ENCODE measurements at places on chromosomes 11 and 22. TPM values are rescaled to one million over a fixed set of nuclear protein-coding genes. Genes with fewer than 3 reads are reported as not detected.

DNA sequence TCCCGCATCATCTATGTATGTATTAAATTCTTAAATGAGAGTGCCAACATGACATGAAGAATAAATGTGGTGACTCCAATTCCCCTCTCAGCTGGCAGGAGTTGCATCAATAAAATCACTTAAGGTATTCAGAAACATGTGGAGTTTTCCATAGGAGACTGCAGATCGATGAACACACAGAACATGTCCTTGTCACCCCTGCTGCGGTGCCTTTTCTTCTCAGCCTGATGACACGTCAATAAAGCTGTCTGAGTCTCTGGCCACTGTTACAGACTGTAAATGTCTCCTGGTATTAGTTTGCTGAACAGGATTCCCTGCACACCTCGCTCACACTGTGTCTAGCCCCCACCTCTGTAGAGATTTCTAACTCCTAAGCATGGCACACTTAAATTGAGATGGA lies 460.5 kb downstream of the LRRC4C start:
- DNase-seq = no peak

- no peak for DNase-seq
Observed at GRCh38 chr22:47323518-47323917, 561.1 kb downstream of the TBC1D22A start.

GRCh38 chr11:112381578-112381977 lies 120.9 kb upstream of the PLET1 start:
- no peak for DNase-seq

DNA sequence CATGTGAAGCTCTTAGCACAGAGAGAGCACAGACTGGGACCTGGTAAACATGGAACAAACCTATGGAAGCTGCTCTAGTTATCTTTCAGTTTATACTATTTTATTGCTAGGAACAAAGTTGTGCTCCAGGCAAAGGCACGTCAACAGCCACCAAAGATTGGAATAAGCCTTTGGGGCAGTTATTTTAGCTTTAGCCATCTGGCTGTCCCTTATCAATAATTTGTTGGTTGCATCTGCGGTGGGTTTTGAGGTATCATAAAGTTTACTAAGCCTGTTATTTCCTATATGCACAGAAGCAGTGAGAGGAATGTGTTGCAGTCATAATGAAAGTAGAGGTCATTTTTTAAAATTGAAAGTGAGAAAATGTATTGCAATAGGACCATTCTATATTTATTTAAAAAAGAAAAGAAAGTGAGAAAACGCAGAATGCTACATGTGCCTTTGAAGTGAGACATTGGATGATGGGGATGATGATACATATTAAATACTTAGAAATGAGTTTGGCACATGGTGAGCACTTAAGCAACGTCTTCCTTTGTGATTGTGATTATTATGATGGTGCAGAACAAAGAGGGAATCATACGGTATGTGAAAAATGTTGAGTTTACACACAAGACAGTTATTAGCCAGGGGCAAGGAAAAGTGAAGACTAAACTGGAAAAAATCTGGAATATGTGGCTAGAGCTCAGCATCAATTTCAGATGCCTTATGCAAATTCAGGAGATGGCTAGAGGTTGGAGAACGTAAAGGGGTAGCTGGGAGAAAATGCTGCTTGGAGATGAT lies 58.3 kb downstream of the PRR5L start:
- no peak for DNase-seq

The C11orf65 gene
- 2.5 TPM for total RNA-seq

DNA sequence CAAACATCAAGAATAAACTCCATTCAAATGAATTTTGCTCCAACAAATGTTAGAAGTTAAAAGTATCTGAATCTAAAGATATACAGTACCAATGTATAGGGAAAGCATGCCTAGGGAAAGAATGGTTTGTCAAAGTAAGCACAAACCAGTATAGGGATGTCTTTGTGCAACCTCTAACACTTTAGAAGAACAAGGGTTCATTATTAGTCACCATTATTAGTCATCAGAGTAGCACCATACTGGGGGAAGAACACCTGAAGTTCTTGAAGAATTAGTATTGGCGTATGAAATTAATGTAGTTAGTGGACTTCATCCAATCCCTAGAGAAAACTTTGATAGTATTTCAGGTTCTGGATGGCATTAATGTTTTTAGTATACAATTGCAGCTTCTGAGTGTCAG lies 943.7 kb downstream of the METTL15 start:
- DNase-seq = no peak

- no peak for DNase-seq
Observed at GRCh38 chr11:13291800-13292199, 14.2 kb downstream of the BMAL1 start.

GRCh38 chr22:38162881-38163843 lies 18.5 kb downstream of the PLA2G6 start:
- DNase-seq = no peak

DNA sequence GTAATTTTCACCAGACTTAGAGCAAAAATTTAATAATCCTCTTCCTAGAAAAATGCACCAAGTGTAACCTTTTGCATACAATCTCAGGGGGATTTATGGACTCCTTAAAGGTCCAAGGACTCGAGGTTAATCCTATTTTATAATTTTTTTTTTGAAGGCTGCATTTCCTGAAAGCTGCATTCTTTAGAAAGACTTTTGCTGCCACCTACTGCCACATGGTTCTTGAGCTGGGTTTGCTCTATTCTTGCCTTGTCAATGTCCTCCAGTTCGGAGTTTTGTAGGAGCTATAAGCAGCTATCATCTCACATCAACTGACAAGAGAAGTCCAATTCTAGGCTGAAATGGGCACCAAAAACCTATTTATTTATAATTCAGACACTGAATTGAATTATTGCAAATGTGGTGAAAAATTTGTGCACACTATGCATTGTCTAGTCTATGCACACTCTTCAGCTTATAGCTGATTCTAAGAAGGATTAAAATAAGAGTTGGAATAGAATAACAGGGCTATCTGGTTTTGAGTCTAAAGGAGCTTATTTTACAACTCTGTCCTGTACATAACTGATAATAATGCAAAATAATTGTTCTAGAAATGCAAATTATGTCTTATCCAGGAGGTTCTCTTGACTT lies 31.3 kb downstream of the TRAF6 start:
- peak; percentile 83 for DNase-seq

DNA sequence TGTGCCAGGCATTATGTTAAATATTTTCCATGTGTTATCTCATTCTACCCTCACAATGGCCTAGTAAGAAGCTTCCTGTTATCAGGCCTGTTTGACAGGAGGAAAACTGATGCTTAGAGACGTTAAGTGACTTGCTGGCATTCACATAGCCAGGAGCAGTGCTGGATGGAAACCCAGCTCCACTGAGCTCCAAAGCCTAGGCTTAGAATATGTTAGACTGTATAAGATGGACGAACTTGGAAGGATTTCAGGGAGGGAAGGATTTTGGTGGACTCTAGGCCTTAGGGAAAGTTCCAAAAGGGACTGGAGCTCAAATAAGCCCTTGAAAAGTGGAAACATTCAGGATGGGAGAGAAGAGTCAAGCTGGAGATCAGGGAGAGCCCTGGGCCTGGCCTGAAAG lies 2.1 kb downstream of the CD44 start:
- DNase-seq = no peak

DNA sequence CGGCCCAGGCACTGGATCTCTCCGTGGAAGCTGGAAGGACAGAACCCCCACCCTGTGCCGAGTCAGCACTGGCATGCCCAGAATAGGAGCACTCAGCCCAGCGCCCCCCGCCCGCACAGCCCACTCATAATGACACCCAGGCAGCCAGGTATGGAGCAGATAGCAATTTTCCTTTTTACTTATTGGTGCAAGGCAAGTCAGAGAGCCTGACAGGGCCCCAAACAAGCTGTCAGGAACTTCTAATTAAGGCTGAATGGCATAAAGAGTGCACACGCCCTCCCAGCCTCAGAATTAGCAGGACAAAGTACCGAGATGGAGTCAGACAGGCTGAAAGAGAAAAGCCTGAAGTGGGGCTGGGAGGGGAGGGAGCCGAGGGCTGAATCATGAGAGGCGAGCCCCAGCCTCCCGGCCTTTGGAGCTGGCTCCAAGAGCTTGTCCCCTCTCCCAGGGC lies 76.9 kb downstream of the DSCAML1 start:
- DNase-seq = no peak

The MAP4K2 gene
- 13.1 TPM for total RNA-seq

DNA sequence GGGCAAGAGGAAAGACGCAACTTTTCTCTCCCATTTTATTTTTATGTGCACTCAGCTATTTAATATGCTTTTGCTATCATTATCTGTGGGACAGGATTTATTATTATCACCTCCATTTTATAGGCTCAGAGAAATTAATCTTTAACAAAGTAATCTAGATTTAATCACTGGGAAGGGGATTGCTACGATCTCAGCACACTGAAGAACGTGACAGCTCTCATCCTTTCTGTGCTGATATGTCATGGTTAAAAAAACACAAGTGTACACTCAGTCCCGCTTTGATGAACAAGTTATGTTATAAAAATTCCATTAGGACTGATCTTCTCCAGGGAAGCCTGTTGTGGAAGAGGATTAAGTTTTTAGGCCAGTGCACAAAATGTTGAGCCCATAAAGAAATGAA lies 37.6 kb downstream of the CYB5R2 start:
- DNase-seq = no peak

DNA sequence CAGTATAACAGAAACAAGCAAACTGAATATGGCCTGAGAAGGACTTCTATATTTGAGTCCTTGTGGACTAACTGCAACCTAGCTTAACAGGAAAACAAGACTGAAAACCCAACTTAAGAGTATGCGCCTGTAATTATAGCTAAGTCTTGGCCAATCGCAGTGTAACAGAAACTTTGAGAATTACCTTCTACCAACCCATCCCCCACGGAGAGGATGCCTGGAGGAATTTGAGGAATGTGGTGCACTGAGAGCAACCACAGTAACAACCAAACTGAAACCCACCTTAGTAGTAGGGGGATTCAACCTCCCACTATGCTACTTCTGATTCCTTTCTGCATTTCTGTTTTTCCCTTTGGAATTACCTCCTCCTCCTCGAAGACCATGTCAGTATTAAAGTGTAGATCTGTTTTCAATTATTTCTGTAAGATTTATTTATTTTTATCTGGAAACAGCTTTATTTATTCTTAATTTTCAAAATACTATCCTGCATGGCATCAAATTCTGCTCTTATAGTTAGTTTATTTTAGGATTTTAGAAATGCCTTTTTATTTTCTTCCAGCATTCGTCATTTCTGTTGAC lies 393.6 kb downstream of the KCNA4 start:
- DNase-seq = no peak

- DNase-seq = peak; percentile 79
Observed at GRCh38 chr11:64207256-64208085, 950 bp downstream of the FERMT3 start.

DNA sequence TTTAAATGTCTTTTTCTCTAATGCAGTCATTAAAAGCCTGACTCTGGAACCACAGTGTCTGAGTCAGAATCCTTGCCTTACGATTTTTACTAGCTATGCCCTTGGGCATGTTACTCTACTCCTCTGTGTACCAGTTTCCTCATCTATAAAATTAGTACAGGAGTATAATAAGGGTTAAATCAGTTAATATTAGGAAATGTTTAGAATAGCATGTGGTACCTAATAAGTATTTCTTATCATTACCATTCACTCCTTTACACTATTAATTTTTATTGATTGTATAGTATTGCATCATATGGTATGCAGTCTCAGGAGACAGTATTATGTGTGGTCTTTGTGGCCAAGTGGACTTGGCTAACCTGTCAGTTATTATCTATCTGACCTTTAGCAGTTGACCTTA lies 68.2 kb downstream of the METTL15 start:
- no peak for DNase-seq

GRCh38 chr11:69852056-69852455 lies 32.8 kb upstream of the FGF3 start:
- DNase-seq = no peak

- DNase-seq = no peak
Observed at GRCh38 chr22:29958170-29958569, 75.2 kb downstream of the MTMR3 start.

DNA sequence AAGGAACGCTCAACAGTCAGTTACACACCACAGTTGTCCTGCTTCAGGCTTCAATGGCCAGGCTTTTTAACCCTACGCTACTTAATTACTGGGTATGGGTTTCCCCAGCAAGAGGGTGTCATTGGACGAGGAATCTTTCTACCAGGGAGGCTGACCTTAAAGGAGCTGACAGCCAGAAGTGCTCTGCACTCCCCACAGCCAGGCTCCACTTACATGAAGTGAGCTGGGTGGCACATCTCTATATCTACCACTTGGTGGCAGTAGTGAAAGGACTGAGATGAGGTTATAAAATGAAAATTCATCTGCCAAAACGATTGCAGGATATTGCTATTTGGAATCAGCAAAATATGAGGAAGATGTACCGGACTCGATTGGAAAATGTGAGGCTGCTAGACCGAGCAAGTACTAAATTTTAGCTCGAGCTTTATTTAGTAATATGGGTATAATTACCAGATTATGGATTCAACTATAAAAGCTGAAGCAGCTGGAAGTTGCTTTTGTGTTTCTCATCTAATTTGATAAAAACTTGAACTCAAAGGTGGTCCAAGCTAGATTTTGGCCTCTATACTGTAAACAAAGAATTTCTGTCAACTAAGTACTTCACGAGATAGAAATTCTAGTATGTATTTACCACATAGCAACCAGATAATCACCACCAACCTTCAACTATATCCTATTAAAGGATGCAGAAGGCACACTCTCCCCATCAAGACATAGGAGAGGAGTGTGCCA lies 53.9 kb upstream of the CEP126 start:
- DNase-seq = peak; percentile 70

DNA sequence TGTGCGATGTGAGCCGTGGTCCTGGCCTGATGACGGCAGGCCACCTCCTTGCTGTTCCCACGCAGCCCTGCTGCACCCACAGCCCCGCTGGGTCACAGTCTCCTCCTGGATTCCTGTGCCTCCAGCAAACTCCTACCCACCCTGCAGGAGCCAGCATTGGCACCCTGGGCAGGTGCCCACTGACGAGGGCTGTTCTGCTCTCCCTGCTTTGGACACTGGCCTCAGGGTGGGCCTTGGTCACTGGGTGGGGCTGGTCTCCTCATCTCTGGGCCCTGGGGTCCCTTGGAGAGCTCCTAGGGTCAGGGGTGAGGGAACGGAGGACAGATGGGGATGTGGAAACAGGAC lies 12.7 kb downstream of the TSPAN4 start:
- DNase-seq = no peak

- DNase-seq = peak; percentile 91
Observed at GRCh38 chr22:41301085-41302020, at the start of gene ZC3H7B. Gene ZC3H7B, plus strand, starts transcription at chr22:41301525. Its CDS starts 19,136 bp downstream, at chr22:41320661.

The EP300 gene
- total RNA-seq = 64.4 TPM

GRCh38 chr11:104625246-104625645 lies 273.0 kb downstream of the CASP12 start:
- DNase-seq = no peak

The SLC17A6 gene
- total RNA-seq = not detected

GRCh38 chr22:35275580-35275979 lies 18.3 kb downstream of the HMGXB4 start:
- no peak for DNase-seq

- DNase-seq = no peak
Observed at GRCh38 chr11:71281204-71281603, 28.8 kb upstream of the SHANK2 start.

DNA sequence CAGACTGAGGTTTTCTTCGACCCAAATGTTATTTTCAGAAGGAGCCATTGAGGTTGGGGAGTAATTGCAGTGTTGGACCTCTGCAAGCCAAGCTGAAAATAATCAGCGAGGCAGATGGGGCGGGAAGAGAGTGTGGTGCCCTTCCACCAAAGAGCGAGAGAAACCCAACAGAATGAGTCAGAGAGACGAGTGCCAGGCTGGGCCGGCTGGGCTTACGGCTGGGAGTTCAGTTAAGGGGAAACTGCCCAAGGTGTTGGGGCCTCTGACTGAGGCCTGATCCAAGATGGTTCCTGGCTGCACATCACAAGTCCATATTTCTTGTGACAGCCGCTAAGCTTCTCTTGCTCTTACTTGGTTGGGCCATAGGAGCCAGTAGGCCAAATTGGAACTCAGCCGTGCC lies 30.4 kb upstream of the CREB3L1 start:
- DNase-seq = no peak

All from tongue (tissue), 3 donors.